ENCODE measurements at places on chromosomes 6 and 20.

GRCh38 chr6:40399888-40400457 lies 187.2 kb downstream of the LRFN2 start:
- no peak for DNase-seq

- no peak for DNase-seq
Measured at GRCh38 chr6:46012834-46013233, 2.8 kb downstream of the CLIC5 start.

GRCh38 chr6:55679503-55679902 lies 100.5 kb upstream of the HMGCLL1 start:
- DNase-seq, result no peak

GRCh38 chr20:35743693-35744491 lies 1.8 kb upstream of the RBM39 start:
- no peak for DNase-seq

- no peak for DNase-seq
Measured at GRCh38 chr6:5968817-5969734, 37.6 kb downstream of the NRN1 start.

GRCh38 chr20:19375395-19375794 lies 163.0 kb downstream of the SLC24A3 start:
- DNase-seq, result no peak

GRCh38 chr6:170152124-170152926 lies 138.6 kb downstream of the DLL1 start:
- no peak for DNase-seq

- DNase-seq, result no peak
Measured at GRCh38 chr6:93789532-93789931, 370.2 kb upstream of the EPHA7 start.

GRCh38 chr6:65908065-65908464 lies 201.0 kb upstream of the EYS start:
- DNase-seq, result no peak

DNA sequence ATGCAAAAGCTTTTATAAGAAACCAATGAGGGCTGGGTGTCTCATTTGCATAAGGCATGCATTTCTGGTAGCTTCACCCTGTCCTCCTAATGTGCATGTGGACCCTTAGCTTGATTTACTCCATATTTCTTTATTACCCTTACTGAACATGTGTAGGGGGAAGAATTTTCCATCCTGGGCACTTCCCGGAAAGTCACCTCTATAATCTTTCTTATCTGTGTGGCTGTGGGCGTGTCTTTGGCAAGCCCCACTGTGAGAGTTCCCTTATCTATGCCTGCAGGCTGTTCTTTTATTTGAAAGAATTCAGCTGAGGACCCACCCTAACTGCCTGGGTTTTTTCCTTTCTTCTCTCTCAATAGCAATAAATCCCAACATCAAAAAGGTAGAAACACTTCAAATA lies 627.8 kb downstream of the DOK5 start:
- no peak for DNase-seq

- DNase-seq, result peak; percentile 66
Measured at GRCh38 chr6:32968867-32969684, 682 bp downstream of the BRD2 start.

GRCh38 chr20:7248281-7249201 lies 481.1 kb downstream of the BMP2 start:
- DNase-seq, result no peak

GRCh38 chr6:470901-471448 lies 79.4 kb downstream of the IRF4 start:
- no peak for DNase-seq

DNA sequence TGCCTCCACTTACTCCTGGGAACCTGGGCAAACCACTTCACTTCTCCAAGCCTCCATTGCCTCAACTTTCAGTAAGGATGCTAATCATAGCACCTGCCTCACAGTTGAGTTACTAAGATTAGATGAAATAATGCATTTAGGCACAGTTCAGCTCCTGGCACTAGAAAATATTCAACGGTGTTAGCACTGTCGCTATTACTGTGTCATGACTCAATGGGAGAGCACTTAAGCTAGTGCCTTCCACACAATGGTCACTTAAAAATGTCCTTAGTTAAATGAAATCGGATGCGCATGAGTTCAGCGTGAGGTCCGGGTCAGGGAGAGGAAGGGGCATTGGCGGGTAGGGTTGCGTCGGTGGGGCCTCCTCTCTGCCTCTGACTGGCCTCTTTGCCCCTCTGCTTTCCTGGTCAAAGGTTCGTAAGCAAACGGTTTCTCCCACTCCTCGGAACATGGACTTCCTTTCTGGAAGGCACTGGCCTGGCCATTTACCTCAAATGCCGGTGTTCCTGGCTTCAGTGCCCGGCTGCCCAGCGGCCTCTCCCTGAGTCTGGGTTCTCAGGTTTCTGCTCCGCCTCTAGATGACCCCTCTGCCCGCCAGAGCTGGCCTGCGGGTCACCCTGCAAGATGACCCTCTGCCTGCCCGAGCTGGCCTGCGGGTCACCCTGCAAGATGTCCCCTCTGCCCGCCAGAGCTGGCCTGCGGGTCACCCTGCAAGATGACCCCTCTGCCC lies 123.8 kb upstream of the QKI start:
- no peak for DNase-seq

DNA sequence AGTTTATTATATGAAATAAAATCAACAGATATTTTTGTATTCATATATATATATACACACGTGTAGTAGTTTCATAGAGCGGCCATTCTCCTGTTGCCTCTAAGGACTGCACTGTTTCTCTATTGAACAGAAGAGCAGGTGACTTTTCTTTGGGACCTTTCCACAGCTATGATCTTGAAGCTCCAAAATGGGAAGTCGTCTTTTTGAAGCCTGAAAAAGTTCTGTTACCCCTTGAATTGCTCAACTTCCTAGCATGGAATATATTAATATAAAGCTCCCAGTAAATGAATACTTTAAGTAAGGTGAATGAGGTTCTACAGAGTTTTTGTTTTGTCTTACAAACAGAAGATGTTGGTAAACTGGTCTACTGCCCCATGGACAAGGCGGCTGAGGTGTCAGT lies 42.2 kb upstream of the ADTRP start:
- DNase-seq, result no peak

DNA sequence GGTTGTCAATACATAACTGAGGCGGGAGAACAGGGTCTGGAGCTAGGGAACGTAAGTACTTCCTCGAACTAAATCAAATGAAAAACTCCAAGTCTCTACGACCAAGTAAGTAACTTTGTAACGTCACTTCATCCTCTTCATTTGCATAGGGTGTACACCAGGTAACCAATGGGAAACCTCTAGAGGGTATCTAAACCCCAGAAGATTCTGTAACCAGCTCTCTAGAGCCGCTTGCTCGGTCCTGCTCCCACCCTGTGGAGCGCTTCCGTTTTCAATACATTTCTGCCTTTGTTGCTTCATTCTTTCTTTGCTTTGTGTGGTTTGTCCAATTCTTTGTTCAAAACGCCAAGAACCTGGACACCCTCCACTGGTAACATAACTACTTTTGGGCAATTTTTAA lies 133.5 kb upstream of the TMEM170B start:
- no peak for DNase-seq
